Gastroesophageal sphincter (tissue), 4 donors: ENCODE measurements at places on chromosomes 5 and 9.

DNA sequence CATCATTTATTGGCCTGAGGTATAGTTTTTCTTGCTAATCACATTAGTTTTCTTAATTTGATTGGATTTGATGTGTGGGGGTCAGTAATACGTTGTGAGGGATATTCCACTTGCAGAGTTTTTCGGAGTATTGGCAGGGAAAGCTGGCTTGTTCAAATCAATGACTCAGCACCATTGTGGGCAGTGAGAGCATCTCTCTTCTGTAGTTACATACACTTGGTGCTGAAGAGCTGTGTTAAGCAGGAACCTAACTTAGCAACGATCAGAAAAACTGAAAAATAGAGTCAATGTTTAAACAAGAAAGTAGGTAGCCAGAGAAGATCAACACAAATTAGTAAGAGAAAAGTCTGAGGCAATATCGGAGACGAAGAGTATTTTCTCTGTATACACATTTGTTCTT is 344.6 kb upstream of the EDIL3 start:
- ATAC-seq = no peak

- peak; percentile 65 for ATAC-seq
Measured at GRCh38 chr5:176596689-176597416, 13.1 kb downstream of the GPRIN1 start.

DNA sequence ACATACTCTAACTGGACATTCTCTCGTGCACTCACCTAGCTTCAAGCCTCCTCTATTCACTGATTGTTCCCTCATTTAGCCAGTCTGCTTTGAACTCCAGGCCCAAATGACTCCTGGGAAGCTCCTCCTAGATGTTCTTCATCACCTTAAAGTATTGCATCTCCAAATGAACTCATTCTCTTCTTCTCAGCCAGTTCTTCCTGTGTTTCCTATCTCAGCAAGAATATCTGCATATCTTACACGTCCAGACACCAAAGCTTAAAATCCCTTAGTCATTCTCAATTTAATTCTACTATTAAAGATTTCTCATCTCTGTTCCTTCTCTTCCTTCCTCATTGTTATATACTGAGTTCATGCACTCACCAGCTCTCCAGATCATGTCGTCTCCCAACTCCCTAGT is 118.6 kb upstream of the DAB2 start:
- ATAC-seq = no peak

DNA sequence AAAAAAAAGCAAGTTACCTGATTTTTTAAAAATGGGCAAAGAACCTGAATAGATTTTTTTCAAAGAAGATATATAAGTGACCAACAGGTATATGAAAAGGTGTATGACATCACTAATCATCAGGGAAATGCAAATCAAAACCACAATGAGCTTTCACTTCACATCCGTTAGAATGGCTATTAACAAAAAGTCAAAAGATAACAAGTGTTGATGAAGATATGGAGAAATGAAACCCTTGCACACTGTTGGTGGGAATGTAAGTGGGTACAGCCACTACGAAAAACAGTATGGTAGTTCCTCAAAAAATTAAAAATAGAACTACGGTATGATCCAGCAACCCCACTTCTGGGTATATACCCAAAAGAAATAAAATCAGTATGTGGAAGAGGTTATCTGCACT is 134.8 kb downstream of the UGCG start:
- no peak for ATAC-seq

DNA sequence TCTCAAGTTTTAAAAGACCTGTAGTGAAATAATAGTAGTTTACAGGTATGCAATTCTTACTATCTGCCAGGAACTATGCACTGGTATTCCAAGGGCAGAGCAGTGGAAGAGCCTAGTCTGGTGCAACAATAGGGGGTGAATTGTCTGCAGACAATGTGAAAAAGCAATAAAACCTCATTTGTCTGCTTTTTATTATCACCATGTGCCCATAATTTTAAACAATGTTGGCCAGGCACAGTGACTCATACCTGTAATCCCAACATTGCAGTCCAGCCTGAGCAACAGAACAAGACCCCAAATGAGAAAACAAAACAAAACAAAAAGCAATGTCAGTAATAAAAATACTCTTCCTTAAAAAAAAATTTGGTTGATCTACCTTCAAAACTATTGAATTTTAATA is 12.2 kb upstream of the SLC44A1 start:
- ATAC-seq = no peak

- no peak for ATAC-seq
Measured at GRCh38 chr9:93117924-93118862, 15.9 kb downstream of the NINJ1 start.

DNA sequence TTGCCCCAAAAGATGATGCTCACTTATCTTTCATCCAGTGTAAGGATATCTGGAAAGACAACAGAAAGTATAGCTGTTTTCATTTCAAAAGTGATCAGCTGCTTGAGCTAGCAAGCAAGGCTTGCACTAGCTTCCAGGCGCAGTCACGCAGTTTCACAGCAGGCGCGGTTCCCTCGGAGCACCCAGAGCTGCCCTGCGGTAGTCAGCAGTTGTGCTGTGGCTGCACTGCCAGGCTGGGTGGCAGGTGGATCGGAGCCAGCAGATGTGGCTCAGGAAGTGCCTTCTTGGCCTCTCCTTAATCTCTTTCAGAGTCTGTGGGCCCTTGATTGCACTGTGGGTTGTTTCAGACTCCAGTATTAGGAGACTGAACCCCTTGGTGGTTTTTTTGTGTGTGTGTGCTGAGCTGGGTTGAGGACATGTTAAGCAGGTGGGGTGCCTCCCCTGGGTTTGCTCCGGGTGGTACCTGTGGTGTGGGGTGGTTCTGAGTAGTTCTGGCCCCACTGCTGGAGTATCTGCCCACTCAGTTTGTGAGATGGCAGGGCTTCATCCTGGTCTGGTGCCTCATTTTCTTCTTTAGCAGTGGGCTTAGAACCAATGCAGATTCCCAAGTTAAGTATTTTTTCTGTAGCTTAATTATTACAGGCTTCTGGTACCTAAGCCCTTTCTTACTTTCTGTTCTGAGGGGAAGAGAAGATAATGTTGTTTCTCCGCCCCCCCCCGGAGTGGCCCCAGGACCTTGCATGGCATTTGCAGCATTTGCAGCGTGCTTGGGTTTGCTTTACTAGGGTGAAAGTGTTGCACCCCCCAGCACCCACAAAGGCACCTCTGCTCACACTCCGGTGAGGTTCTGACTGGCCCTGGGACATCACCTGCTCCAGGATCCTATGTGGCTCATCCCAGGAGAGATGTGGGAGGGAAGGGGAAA is 16.4 kb downstream of the TENT4A start:
- peak; percentile 14 for ATAC-seq

DNA sequence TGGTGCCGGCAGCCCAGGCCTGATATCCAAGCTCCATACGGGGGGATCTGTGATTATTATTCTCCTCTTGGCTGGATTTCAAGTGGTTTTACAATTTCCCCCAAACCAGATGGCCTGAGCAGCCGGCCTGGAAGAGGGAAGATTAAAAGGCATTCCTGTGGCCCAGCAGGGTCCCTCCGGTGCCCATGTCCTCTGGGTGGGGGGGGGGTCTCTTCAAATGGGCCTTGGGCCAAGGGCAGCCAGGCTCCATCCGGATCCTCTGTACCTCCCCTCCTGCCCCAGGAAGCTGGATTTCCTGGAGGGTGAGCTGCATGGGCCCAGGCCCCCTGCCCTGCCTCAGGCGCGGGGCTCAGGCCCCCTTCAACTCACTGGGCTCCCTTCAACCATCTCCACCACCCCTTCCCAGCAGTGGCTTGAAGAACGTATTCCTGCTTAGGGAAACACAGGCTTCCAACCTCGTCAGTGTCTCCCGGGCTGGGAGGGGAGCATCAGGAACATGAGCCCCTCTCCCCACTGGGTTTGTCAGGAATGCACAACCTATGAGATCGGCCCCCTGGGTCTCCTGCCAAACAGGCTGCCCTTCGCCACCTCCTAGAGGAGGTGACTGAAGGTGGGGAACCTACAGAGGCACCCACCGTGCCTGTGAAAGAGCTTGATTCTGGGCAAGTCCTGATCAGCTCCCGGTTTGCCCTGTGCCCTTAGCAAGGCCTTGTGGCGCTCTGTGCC is 62.9 kb upstream of the ORM1 start:
- ATAC-seq = no peak

DNA sequence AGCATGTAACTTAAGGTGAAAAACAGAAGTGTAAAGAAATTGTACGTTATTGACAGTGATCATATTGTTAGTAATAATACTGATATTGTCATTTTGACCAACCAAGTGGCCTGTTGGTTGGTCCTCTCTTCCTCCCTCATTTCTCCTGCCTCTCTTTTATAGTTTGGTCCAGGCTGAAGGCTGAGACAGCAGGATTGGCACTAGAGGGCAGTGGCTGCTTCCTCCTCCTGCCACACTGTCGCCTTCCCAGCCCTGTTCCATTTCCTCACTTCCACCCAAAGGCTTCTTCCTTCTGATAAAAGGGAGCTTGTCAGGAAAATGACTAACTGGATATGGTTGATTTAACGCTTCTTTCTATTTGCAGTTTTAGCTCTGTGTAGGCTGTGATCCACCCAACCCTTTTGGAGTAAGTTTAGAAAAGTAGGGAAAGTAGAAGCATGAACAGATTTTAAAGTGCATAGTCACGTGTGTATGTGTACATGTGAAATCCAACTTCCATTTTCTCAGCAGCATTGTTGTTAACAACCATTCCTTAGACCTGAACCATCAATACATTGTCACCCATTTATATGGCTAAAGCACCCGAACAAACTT is 35.6 kb downstream of the PTCD2 start:
- peak; percentile 61 for ATAC-seq

- no peak for ATAC-seq
Measured at GRCh38 chr5:75148051-75148450, 88.6 kb downstream of the ANKRD31 start.
